ENCODE measurements at places on chromosomes 5 and 9.

DNA sequence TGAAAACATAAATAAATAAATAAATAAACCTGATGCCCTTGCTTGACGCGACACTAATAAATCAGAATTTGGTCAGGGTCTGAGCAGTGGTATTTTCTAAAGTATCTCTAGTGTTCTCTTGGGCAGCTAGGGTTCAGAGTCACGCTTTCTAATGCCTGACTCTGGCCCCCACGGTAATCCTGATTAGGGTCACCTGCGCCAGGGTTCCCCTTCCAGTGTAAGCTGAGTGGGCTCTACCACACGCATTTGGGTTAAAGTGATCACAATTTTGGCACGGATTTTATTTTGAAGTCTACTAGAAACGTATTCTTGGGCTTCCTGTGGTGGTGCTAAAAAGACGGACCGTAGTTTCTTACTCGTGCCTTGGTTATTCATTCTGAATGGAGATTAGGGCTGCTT lies 651 bp downstream of the TTC1 start:
- peak; percentile 15 for DNase-seq

DNA sequence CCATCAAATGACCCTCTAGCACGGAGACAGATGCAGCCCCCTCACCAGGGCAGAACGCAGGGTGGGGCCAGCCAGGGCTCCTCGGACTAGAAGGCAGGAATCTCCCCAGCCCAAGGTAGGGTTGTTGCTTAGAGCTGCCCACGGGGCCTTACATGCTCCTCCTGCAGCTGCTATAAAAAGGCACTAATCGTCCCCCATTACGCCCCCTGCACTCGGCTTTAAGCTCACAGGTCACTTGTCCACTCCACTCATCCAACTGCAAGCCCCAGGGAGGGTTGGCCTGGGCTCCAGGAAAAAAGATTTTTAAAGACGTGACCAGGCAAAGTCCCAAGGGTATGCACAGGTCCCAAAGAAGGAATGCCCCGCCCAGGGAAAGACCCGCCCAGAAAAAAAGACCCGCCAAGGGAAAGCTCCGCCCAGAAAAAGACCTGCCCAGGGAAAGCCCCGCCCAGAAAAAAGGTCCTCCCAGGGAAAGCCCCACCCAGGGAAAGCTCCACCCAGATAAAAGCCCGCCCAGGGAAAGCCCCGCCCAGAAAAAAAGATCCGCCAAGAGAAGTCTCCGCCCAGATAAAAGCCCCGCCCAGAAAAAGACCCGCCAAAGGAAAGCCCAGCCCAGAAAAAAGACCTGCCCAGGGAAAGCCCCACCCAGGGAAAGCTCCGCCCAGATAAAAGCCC lies 11.1 kb downstream of the GRIN1 start:
- DNase-seq = no peak

DNA sequence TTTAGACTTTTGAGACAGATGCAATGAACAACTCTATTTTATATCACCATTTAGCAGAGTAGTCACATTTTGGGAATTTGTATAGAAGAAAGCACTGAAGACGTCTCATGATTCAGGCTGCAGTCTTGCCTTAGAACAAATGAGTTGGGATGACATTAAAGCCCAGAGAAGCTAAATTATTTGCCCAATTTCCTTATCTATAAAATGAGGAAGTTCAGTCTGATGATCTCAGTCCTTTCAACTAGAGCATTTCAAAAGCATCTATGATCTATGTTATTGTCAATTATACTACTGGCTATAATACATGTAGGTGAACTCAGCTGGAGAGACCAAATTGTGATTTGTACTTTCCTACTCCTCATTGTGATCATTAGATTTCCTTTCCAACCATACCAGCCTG lies 154.1 kb downstream of the OSTF1 start:
- DNase-seq = no peak

- no peak for DNase-seq
These were observed 119.1 kb downstream of the HTR4 start for GRCh38 chr5:148535190-148535589.

DNA sequence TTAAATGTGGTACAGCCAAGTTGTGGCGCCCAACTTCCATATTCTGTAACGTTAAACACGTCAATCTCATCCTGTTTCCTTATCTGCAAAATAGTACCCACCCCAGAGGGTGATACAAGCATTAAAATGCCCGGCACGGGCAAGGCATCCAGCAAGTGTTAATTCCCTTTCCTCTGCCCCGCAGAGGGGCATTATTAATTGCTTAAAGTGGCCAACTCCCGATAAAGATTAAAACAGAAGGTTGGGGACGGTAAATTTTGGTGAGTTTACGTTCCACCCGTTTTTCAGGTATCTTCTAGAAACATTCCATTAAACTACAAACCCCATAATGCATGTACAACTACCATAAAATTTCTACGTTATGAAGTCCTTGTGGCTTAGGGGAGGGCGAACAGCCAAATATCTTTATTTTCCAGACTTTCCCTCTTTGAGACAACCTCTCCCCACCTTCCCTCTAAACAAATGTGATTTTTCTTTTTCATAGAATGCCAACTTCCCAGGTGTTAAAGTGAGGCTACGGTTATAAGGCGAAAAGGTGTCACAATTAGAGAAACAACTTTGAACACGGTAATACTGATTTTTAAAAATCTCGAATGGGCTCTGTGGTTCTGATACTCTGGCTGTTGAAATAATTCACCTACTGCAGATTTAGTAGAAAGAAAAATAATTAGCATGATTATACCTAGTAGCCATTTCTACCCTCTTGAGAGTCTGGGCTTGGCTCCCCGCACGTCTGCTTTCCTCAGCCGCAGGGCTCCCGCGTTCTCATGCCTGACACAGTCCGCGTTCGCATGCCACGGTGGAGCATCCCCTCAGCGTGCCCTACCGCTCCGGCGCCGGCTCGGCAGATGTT lies 1.2 kb upstream of the GPBP1 start:
- DNase-seq = peak; percentile 43

GRCh38 chr5:15687401-15687800 lies 187.4 kb downstream of the FBXL7 start:
- no peak for DNase-seq

- no peak for DNase-seq
These were observed 127.9 kb downstream of the ELAVL2 start for GRCh38 chr9:23698161-23698560.

- no peak for DNase-seq
These were observed 1.3 kb upstream of the KCNMB1 start for GRCh38 chr5:170390472-170390871.

- no peak for DNase-seq
These were observed 108.9 kb upstream of the SPRY4 start for GRCh38 chr5:142433526-142434321.

- DNase-seq = peak; percentile 23
These were observed 4.5 kb upstream of the IL7R start for GRCh38 chr5:35852084-35852734.

- DNase-seq = no peak
These were observed 1.7 kb downstream of the DENND4C start for GRCh38 chr9:19231904-19232822.

Measured in SK-N-SH (cell line).